Endothelial cell of umbilical vein (primary cell): ENCODE measurements at places on chromosomes 13 and 19. TPM values are rescaled to one million over a fixed set of nuclear protein-coding genes. Genes with fewer than 3 reads are reported as not detected.

DNA sequence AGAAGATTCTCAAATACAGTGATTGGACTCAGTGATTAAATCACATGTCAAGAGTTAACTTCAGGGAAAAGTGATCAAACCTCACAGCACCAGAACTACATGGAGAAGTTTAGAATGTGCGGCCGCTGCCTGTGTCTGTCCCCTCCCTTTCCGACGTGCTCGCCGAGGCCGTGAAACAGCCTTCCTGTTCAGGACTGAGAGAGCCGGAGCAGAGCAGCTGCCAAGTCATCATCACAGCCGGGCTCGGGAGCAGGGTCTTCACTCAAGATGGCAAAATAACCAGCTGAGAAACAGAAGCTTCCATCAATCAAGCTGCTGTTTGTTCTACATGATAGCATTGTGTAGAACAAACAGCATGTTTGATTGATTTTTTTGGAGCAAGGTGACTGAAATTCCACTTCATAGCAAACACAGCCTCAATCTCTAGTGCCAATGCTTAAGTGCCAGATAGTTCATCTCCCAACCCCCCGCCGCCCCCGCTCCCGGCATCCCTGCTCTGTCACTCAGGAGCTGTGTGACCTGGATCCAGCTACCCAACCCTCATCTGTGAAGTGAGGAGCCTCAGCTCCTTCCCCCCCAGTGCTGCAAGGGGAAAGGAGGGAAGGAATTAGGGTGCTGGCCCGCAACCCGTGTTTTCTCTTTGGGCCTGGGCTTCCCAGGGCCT is 70.6 kb downstream of the HSPH1 start:
- peaks cover 4% of the 10 kb centered on the region for H3K27me3 ChIP-seq
- peaks cover 8% of the 10 kb centered on the region for H3K4me1 ChIP-seq
- peak; percentile 70 for DNase-seq

- H3K4me3 ChIP-seq, result no peak overlapping the region
- H3K4me1 ChIP-seq, result no peaks in the 10 kb centered on the region
- no peaks in the 10 kb centered on the region for H3K36me3 ChIP-seq
- no peaks in the 10 kb centered on the region for H3K27me3 ChIP-seq
Observed at GRCh38 chr19:18089726-18090125, 3.0 kb upstream of the IL12RB1 start.

DNA sequence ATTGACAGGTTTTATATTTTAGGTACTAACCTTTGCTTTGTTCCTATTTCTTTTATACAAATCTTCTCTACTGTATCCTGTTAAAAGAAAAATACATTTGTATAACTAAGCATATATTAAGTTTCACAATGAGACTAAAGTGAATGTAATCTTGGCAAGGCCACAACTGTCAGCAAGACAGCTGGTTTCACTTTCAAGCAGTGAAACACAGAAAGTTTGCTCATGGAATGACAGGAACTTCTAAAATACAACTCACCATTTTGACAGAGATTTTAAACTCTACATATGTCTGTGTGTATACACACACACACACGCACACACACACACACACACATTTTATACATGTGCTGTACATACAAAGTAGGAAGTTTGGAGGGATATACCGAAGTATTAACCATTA is 53.3 kb downstream of the PARP4 start:
- H3K4me1 ChIP-seq, result no peaks in the 10 kb centered on the region
- no peak for DNase-seq
- H3K4me3 ChIP-seq, result no peak overlapping the region
- H3K27me3 ChIP-seq, result no peaks in the 10 kb centered on the region
- H3K27ac ChIP-seq, result no peak overlapping the region
- peaks cover 19% of the 10 kb centered on the region for H3K36me3 ChIP-seq

DNA sequence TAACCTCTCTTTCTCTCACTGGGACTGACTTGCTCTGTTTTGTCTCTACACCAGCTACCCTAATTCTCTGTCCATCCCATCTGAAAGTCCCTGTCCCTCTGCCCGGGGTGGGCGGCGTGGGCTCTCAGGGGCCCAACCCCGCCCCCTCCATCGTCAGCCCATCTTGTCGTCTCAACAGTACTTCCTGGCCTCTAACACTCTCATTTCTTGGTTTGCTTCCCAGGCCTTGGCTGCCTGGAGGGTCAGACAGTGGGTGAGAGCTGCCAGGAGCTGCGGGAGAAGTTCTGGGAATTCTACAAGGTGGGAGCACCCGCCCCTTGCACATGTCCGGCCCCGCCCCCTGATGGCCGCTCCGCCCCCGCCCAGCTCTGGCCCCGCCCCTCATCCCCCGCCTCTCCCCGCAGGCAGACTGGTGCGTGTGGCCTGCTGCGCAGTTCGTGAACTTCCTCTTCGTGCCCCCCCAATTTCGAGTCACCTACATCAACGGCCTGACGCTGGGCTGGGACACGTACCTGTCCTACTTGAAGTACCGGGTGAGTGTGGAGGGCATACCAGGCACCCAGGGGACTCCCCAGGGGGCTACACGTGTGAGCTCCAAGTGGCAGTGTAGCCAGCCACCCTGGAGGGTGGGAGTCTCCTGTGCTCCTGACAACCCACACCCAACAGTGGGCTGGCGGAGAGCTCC is 1.7 kb downstream of the MPV17L2 start:
- DNase-seq, result peak; percentile 11
- peaks cover 14% of the 10 kb centered on the region for H3K4me1 ChIP-seq
- H3K27ac ChIP-seq, result no peak overlapping the region
- no peak overlapping the region for H3K4me3 ChIP-seq
- H3K27me3 ChIP-seq, result no peaks in the 10 kb centered on the region

The PPFIA3 gene
- total RNA-seq, result 2.0 and 2.6 TPM in 2 replicates

The KANK3 gene
- 26.3 and 30.0 TPM in 2 replicates for total RNA-seq

The ACTMAP gene
- 7.7 and 9.1 TPM in 2 replicates for total RNA-seq

The KLK1 gene
- total RNA-seq, result not detected in 2 replicates

The PLIN5 gene
- 0.24 TPM in 1 of 2 replicates, not detected in the other for total RNA-seq

The SPRED3 gene
- total RNA-seq, result 13.5 and 15.7 TPM in 2 replicates
